ENCODE measurements at places on chromosomes 1 and 21.

- no peak for DNase-seq
Measured at GRCh38 chr1:53862507-53862906, 24.4 kb upstream of the NDC1 start.

GRCh38 chr21:44700101-44701022 is 3.4 kb downstream of the KRTAP10-12 start:
- DNase-seq = no peak

- DNase-seq = no peak
Measured at GRCh38 chr1:86868477-86868876, 45.4 kb downstream of the SELENOF start.

DNA sequence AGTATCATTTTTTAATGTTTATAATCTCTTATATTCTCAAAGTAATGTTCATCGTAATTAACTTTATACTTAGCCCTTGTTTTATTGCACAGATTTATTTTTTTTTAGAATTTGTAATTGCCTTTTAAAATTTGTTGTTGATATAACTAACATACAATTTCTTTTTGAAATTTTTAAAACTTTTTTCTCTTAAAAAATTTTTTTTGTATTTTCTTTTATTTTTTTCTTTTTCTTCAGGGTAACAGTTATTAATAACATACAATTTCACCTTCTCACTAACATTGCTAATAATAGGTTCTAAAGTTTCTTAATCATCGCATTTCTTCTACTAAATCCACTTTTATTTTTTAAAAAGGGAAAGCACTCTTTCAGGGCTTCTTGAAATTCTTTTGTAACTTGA is 11.3 kb upstream of the VAMP4 start:
- DNase-seq = no peak

GRCh38 chr1:230064283-230064682 is 2.8 kb upstream of the GALNT2 start:
- DNase-seq = no peak

DNA sequence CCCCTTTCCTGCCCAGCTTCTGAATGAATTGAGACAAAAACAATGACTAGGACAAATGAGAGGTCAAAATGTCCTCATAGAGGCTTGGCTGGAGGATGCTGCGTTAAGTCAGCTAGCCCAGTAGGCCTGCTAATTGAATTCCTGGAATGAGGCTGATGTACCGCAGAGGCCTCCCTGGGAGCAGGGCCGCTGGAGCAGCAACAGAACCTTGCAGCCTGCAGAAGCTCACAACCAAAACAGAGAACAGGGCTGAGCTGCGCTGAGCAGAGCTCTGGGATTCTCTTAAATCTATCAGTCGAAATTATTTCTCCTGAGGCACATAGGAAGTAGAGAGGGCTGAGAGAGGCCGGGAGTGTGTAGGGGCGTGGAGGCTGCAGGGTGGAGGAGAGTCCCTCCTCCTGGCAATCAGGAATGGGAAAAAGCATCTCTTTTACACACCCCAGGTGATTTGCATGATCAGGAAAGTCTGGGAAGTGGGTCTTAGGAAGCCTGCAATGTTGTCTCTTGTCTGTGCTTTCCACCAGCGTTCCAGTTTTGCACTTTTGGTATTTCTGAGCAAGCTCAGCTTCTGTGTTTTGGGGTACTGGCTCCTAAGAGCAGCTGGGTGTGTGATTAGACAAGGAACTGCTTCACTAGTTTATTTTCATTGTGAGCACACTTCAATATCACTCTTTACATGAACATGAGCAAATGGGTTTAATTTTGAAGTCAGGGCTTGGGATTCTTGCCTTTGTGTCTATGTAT is 66.5 kb downstream of the RYR2 start:
- no peak for DNase-seq

- DNase-seq = no peak
Measured at GRCh38 chr1:85576266-85576641, 4.3 kb upstream of the CCN1 start.

- DNase-seq = no peak
Measured at GRCh38 chr1:178875936-178876335, 5.1 kb upstream of the ANGPTL1 start.

- peak; percentile 74 for DNase-seq
Measured at GRCh38 chr1:84781946-84782771, 91.9 kb upstream of the SSX2IP start.

DNA sequence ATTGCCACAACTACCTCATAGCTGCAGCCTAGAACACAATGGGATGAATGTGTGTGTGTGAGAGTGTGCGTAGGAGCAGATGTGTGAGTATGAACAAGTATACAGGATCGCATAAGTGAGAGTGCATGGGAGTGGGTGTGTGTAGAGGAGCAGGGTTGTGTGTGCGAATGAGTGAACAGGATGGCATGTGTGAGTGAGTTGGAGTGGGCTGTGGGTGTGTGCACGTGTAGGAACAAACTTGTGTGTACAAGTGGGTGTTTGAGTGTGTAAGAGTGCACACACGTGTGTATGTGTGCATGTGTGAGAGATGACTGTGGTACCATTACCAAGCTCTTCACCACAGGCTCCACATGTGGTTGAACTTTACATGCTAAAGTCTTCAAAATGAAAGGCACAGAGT is 175.4 kb upstream of the EDN2 start:
- DNase-seq = no peak

DNA sequence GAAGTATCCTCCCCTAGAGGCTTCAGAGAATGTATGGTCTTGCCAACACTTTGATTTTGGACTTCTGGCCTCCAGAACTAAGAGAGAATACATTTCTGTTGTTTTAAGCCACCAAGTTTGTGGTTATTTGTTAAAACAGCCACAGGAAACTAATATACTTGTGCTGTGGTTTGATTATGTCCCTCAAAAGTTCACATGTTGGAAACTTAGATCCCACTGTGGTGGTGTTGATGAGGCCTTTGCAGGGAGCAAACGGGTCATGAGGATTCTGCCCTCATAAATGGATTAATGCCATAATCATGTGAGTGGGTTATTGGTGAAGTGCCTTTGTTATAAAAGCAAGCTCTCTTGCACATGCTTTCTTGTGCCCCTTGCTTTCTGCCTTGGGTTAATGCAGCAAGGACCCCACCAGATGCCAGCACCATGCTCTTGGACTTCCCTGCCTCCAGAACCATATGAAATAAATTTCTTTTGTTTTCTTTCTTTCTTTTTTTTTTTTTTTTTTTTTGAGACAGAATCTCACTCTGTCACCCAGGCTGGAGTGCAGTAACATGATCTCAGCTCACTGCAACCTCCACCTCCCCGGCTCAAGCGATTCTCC is 157.3 kb downstream of the CLIC6 start:
- DNase-seq = peak; percentile 6

DNA sequence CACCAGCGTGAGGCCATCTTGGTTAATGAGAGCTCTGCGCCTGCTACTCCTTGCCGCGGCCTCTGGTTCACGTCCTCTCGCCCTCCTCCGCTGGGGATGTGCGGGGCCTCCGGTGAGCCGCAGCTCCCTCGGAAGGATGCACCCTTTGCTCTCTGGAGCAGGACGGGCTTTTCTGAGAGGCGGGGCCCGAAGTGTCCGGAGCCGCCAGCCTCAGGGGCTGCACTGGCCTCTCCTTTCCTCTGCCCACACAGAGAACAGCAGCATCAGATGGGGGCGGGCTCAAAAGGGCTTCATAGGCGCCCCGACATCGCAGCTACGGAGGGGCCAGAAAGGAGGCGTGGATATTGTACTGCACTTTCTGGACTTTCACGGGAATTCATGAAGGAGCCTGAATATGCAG is 284.7 kb downstream of the CAMTA1 start:
- no peak for DNase-seq

- DNase-seq = no peak
Measured at GRCh38 chr1:217564833-217565232, 66.1 kb downstream of the GPATCH2 start.

- no peak for DNase-seq
Measured at GRCh38 chr1:186629341-186629740, 50.9 kb downstream of the PTGS2 start.

- DNase-seq = no peak
Measured at GRCh38 chr1:44523593-44524591, 118.8 kb downstream of the RNF220 start.

DNA sequence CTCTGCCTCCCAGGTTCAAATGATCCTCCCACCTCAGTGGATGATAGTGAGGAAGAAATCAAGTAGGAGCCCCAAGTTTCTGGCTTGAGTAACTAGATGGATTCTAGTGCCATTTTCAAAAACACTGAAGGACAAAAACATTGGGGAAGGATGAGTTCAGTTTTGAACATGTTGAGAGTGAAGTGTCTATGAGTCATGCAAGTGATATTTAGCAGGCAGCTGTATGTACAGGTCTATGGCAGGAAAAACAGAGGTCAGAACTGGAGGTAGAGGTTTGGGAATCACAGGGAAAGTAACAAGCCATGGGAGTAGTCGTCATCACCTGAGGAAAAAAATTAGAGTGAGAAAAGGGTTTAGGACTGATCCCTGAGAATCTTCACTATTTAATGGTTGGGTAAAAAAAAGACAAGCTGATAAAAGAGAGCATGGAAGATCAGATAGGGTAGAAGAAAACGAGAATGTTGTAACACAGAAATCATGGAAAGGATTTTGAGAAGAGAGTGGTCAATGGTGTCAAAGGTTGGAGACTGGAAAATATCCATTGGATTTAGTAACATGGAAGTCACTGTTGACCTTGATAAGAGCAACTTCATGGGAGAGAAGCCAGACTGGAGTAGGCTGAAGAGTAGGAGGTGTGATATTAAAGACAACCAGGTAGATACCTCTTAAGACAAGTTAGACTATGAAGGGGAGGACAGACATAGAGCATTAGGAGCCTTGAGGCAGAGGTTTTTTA is 53.1 kb downstream of the DIPK1A start:
- DNase-seq = no peak

All from type B pancreatic cell (in vitro differentiated cells).